Activated CD8-positive, alpha-beta memory T cell treated with anti-CD3 and anti-CD28 coated beads, Interleukin-2, amount 10 ng/mL, durations not matched to agents 7 days and 5 days (primary cell): ENCODE measurements at places on chromosomes 6 and 20. TPM values are rescaled to one million over a fixed set of nuclear protein-coding genes. Genes with fewer than 3 reads are reported as not detected.

- H3K36me3 ChIP-seq: no peaks in the 10 kb centered on the region
- no peak for DNase-seq
- no peak overlapping the region for H3K4me3 ChIP-seq
- no peak overlapping the region for H3K27ac ChIP-seq
- H3K4me1 ChIP-seq: no peaks in the 10 kb centered on the region
- peaks cover 6% of the 10 kb centered on the region for H3K27me3 ChIP-seq
These were observed 85.3 kb upstream of the FYN start for GRCh38 chr6:111958534-111958933.

DNA sequence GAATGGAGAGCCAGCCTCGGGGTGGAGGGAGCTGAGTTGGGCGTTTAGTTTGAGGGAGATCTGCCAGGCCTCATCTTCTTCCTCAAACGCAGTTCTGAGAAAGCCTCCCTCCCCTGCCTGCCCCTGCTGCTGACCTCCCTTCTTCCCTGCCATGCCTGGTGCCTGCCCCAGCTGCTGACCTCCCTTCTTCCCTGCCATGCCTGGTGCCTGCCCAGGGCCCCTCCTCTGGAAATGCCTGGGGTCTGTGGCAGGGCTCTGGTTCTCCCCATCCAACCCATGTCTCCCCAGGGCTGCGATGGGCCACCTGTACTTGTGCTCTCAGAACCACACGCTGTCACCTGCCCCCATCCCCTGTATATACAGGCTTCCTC lies 114.6 kb downstream of the VEGFA start:
- no peak overlapping the region for H3K4me3 ChIP-seq
- no peak overlapping the region for H3K27ac ChIP-seq
- no peaks in the 10 kb centered on the region for H3K36me3 ChIP-seq
- no peaks in the 10 kb centered on the region for H3K4me1 ChIP-seq
- H3K27me3 ChIP-seq: no peaks in the 10 kb centered on the region
- no peak for DNase-seq

DNA sequence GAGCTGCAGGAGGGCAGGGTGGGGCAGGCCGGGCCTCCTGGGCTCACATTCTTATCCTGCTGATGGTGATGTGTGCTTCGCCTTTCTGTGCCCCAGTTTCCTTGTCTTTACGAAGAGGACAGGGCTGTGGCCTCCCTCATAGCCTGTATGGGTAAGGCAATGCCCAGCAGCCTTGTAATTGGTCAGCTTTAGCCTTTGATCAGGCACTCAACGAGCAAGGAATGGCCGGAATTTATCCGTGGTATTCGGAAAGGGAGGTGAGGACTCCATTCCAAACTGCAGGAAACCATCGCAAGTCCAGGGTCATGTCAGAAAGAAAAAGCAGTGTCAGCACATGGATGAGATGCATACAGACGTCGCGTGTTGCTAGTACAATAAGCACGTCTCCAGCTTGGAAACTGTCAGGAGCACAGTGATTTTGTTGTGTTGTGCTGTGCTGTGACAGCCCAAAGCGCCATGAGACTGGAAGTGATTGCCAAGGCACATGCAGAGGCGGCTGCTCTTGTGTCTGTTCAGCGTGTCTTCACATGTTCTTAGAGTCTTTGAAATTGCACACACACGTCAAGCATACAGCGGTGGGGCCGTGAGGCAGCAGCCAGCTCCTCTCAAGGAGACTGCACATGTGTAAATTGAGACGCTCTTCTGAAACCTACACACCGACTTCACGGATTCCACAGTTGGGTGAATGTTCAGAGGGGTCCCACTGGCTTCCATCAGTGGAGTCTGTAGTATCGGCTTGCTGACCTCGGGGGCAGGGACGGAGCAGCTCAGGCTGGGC lies 6.2 kb downstream of the SS18L1 start:
- DNase-seq: no peak
- peaks cover 17% of the 10 kb centered on the region for H3K4me1 ChIP-seq
- no peak overlapping the region for H3K4me3 ChIP-seq
- H3K27me3 ChIP-seq: no peaks in the 10 kb centered on the region

GRCh38 chr6:25036461-25036860 lies 100.7 kb upstream of the RIPOR2 start:
- H3K27ac ChIP-seq: peak overlapping the region; percentile 95
- no peaks in the 10 kb centered on the region for H3K27me3 ChIP-seq
- peaks cover 66% of the 10 kb centered on the region for H3K4me1 ChIP-seq
- no peak for DNase-seq

DNA sequence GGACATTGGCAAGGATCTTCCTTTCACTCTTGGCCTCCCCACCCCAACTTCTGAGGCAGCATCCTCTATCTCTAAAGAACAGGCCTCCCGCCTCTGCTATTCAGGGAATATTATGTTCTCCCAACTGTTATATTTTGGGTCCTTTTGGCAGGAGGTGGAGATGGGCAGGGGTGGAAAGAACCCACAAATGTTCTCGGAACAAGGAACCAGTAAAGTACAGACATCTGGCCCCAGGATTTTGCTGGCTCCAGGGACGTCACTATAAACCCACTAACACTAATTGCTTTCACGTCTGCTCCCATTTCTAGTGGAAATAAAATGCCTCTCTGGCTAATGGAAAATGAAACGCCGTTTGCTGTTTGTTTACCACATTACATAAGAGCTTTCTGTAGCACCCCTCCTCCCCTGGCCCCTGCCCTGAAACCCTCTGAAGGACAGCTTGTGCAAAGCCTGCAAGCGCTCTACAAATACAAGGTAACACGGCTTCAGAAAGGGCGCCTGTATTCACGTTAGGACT lies 77.7 kb upstream of the TBC1D7 start:
- H3K27ac ChIP-seq: no peak overlapping the region
- H3K36me3 ChIP-seq: no peaks in the 10 kb centered on the region
- DNase-seq: no peak
- H3K4me3 ChIP-seq: no peak overlapping the region

Gene MAPK14
- 52.8 TPM for total RNA-seq

GRCh38 chr6:128672023-128672422 lies 151.6 kb upstream of the PTPRK start:
- H3K27me3 ChIP-seq: peaks cover 6% of the 10 kb centered on the region

DNA sequence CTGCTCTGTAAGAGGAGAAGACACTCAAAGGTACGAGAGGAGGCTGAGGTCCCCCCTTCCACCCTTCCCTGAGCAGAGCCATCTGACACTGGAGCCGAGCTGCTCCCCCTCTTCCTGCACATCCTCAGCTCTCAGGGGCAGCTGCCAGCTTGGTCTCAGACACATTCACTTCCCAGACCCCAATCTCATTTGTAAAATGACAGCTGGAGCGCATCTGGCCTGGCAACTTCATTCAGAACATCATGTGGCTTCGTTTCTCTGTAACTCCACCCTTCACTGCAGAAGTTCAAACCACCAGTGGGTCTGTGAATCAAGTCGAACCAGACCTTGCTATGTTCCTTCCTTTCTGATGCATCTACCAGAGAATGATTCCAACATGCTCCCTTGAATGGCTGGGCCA lies 145.6 kb upstream of the CDH4 start:
- H3K27me3 ChIP-seq: no peaks in the 10 kb centered on the region
- H3K4me1 ChIP-seq: no peaks in the 10 kb centered on the region
- H3K4me3 ChIP-seq: no peak overlapping the region
- H3K27ac ChIP-seq: no peak overlapping the region
- DNase-seq: no peak

GRCh38 chr6:133446789-133447188 lies 205.6 kb downstream of the EYA4 start:
- H3K27ac ChIP-seq: no peak overlapping the region
- no peak overlapping the region for H3K4me3 ChIP-seq
- no peak for DNase-seq
